ENCODE measurements at places on chromosomes 7 and 10.

DNA sequence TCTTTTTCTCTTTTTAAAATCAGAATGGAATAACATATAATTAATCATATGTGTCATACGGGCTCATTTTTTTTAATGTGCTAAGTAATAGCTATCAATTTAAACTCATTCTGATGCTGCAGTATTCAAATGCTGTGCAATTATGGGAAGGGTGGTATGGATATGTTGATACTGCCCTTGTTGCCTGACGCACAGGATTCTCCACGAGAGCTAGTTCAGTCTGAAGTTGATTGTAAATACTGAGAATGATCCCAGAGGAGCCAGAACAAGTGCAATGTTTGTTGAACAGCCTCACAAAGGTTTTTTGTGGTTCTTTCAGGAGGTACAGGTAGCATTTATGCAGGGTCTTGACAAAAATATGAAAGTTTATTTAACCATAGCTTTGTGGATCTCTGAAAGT, 13.4 kb downstream of the NPY start:
- no peak for DNase-seq

DNA sequence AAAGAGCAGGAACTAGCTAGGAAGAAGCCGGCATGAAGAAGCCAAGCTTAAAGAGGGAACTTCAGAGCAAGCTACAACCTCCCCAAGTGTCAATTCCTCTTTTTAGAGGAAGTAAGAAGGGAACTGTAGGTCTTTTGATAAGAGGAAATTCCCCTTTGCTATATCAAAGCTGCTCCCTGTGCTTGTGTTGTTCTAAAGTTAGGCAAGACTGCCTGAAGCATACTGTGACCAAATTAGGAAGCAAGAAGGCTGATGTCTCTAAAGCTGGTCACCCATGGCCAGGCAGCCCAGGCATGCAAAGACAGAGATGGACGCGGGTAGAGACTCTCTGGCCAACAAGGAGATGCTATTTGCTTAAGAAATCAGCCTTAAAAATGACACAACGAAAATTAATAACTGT, 87.9 kb downstream of the RNF216 start:
- no peak for DNase-seq

DNA sequence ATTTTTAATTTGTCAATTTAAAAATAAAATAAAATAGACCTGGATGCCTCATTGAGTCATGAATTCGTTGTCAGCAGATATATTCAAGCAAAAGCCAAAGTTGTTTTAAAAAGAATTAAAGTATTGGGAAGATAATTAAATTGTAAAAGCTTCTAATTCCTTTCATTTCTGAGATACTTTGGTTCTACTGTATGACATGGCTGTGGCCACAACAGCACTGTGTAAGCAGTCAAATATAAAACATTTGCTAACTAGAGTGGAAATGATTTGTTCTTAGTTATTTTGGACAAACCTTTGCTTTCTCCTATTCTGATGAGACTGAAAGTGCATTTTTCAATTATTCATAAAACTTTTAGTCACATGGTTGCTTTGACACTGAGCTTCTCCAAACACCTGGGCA, 143.6 kb upstream of the FAM13C start:
- no peak for DNase-seq

- DNase-seq = no peak
Observed at GRCh38 chr7:33156441-33156840, 27.1 kb downstream of the BBS9 start.

- no peak for DNase-seq
Observed at GRCh38 chr7:113639221-113639620, 279.6 kb downstream of the PPP1R3A start.

DNA sequence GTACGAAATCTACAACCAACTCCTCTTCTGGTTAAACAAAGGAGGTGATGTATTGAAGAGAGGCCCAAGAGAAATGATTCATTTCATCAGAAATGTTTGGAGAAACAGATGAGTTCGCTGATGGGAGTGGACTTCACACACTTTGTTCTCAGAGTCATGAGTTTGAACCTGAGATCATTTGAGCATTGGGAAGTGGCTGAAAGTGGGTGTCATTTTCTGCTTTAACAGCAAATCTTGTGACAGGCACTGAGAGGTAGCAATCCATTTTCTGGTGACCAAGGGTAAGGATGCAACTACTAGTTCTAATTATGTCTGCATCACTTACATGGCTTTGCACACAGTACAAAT, 51.4 kb downstream of the RBM20 start:
- no peak for DNase-seq

DNA sequence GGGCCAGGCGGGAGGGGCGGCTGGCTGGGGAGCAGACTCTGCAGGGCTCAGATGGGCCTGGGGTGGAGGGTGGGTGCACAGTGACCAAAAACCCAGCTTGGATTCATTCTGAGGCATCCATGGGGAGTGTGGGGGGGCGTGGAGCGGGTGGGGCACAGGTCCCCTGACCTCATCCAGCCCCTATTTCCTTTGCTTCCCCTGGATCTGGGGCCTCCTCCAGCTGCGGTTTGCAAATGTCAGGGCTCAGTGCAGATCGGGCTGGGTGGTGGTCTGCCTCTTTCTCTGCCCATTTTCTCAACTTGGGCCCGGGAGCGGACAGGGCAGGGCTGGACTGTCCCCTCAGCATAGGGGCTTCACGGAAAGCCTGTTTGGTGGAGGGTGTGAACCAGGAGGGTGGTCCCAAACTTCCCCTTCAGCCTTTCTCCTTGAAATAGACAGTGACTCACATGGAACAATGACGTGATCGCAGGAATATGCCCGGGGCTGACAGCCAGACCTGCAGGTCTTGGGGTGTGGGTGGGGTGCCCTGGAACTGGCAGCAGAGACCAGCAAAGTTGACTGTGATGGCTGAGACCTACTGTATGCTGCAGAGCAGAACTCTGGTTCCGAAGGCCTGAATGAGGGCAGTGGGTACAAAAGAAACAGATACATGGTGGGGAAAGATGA, 72.9 kb upstream of the PODXL start:
- no peak for DNase-seq

GRCh38 chr10:132512693-132513345, 24.8 kb upstream of the INPP5A start:
- DNase-seq = no peak

DNA sequence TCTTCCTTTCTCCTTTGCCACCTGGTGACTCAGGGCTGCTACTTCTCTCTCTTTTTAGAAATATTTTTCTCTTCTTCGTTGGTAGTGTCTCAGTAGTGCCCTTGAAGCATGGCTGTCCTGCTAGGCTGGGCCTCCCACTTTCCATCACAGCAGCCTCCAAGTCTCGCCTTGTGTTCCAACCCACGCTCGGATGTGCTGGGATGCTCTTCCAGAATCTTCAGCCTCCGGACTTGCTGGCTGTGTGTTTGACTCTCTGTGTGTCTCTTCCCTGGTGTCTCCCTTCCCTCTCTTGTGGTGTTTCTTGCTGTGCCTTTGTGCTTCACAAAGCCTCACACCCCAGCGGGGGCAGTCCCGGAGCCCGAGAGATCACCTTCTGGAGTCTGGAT, 100.5 kb downstream of the INPP5A start:
- DNase-seq = no peak

DNA sequence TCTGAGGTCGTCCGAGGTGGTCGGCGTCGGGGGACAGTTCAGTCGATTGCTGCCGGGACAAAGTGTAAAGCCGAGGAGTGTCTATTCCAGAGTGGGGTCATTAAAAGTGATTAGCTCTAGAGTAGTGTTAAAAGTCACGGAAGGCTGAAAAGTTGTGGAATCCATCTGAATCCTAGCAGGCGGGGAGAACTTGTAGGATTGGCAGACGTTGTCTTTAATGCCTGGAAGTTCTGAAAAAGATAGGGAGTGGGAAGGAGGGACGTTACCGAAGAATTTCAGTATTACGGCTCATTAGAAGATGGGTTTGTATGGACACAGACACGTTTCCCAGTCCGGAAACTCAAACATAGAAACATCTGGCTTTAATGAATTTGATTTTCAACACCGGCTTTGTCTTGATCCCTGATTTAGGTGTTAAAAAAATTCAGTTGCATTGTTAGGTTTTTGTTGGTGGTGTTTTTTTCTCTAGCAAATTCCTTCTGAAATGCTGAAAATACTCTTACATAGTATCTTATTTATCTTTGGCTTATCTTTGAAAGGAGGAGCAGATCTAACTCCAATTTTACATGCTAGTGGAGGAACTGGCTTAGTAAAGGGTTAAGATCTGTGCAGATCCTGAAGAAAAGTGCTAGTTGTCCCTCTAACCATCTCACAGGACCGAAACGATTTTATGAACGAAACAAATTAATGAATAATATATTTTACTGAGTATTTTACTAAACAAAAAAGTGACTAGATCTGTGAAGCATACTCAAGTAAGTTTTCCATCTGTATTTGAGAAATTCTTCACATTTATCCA, 900 bp downstream of the MKLN1 start:
- DNase-seq = no peak

DNA sequence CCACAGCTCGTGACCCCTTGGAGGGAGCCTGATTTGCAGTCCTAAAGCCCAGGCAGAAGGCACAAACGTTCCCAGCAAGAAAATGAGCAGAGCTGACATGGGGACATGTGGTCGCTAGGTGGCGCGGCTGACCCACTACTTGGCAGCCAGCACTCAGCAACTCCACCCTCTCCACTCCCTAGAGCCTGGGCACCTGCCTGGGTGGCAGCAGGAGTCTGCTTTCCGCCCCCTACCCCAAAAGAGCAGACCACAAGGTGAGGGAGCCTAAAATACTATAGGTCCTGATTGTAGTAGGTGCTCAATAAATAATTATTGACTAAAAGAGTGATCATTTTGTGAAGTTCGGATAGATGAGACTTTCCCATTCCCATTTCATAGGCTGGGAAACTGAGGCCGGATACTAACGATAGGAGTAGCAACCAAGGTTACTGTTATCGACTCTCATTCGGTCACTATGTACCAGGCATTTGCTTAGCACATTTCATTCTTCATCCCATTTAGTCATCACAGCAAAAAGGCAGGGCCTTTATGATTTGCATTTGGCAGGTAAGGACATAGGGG, 57.4 kb downstream of the NEUROG3 start:
- DNase-seq = peak; percentile 20

GRCh38 chr7:99693427-99694200, 13.8 kb upstream of the CYP3A5 start:
- DNase-seq = no peak

DNA sequence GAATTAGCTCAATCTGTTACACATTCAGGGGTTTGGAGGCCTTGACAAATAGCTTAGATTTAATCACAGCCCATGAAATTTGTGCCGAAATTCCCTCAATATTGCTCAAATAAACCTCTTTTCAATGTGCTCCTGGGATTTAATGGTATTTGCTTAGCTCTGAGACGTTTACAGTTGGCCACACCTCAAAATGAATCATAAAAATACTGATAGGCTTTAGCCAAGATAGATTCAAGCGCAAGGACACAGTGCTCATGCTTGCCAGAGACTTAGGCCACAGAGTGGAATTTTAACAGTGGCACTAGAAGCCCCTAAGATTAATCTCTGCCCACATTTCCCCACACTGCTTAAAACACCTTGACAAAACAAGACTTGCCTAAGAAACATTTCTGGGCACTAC, 2.3 kb upstream of the SEMA3C start:
- DNase-seq = no peak

DNA sequence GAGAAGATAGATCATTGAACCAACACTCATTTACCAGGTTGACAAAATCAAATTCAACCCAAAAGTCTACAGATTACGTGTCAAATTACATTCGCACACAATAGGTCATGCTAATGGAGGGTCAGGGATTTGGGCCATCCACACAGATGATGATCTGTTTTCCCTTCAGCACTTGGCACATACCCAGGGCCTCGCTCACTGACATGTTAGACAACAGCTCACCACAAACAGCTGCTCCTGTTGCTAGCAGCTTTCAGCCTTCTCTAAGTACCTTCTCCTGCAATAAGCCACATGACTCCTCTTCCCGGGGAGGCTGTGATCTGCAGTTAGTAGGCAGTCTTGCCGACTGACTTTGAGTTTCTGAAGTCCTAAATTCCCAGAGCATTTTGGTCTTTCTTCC, 18.4 kb downstream of the NKX2-3 start:
- DNase-seq = no peak

DNA sequence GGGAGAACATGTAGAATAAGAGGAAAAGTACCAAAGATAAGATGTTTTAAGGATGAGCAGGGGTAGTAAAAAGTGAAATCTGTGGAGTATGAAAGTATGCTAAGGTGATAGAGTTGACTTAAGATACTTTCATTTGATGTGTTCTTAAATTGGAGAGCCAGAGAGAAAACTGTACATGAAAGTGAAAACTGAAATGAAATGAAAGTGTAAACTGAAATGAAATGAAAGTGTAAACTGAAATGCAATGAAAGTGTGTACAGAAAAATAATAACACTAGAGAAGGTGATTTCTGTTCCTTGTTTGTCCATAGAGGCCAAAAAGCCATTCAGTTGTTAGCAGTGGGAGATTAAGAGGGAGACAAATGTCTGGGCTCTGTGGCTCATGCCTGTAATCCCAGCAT, 17.5 kb downstream of the AHR start:
- DNase-seq = no peak

Measured in NCI-H2081 treated with DMSO at 0.1 percent for 48 hours (cell line).